ENCODE measurements at places on chromosomes 5 and 9.

- DNase-seq: no peak
Observed at GRCh38 chr9:133747309-133747708, 9.2 kb upstream of the SARDH start.

DNA sequence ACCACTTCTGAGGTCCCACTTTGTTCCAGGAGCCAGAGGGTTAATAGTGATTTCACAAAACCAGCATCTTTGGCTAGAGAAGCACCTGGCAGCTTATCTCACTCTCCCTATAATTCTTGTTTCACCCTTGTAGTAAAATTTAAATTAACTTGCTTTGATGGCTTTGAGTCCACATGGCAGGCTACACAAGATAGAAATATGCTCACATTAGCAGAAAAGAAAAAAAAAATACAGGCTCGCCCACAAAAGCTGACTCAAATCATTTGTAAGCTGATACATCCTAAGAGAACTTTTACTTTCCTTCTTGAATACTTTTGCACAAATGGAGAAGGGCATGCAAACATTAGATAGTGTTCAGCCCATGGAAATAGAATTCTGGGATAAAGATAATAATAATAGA lies 36.2 kb downstream of the TNFSF15 start:
- no peak for DNase-seq

DNA sequence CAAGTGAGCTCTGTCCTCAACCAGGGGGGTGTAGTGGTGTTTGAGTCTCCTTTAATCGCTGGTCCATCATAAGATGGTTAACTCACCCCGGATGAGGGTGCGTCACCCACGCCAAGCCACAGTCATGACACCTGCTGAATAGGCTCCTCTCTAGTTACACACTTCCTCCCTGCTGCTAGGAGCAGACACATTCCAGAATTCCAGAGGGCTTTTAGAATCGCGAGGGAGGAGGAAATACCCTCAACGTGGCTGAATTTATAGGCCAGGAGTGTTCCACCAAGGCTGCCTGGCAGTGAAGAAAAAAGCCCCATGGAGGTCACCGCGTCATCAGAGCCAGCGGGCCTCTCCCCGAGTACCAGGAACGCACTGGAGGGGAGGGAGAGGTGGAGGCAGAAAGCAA lies 5.1 kb downstream of the GLRX start:
- no peak for DNase-seq

DNA sequence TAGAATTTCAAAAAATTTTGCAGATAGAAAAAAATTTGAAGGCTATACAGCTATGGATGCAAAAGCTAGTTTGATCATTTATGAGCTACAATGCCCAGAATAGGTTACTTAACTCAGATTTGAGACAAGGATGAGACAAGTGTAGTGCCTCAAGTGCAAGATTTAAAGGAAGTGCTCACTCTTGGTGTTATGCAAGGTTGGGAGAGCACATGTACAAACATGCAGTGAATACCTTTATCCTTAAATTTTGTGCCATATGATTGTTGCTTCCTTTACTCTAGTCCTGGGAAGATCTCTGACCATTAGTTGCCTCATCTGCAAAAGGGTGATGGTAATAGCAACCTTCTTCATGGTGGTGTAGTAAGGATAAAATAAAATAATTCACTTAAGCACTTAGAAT lies 31.7 kb upstream of the PPP2R2B start:
- DNase-seq: no peak

GRCh38 chr5:179803651-179804554 lies 2.8 kb downstream of the MGAT4B start:
- peak; percentile 77 for DNase-seq

DNA sequence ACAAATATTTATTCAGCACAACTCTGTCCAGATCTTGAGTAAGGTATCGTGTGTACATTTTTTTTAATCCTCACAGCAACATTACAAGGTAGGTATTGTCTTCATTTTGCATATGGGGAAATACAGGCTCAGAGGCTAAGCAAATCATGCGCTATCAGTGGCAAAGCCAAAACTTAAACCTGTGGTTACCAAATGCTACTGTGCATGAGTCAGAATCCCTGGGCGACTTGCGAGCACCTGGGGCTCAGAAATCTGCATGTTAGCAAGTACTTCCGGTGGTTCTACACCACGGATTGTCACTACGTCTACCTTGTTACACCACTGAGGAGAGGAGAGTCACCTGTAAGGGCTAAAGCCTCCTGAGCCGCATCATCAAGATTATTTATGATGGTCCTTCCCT lies 21.3 kb downstream of the C5orf58 start:
- DNase-seq: no peak

- no peak for DNase-seq
Observed at GRCh38 chr9:37037503-37038301, 3.6 kb upstream of the PAX5 start.

- DNase-seq: no peak
Observed at GRCh38 chr9:113711251-113711650, 164.9 kb upstream of the ZNF618 start.

DNA sequence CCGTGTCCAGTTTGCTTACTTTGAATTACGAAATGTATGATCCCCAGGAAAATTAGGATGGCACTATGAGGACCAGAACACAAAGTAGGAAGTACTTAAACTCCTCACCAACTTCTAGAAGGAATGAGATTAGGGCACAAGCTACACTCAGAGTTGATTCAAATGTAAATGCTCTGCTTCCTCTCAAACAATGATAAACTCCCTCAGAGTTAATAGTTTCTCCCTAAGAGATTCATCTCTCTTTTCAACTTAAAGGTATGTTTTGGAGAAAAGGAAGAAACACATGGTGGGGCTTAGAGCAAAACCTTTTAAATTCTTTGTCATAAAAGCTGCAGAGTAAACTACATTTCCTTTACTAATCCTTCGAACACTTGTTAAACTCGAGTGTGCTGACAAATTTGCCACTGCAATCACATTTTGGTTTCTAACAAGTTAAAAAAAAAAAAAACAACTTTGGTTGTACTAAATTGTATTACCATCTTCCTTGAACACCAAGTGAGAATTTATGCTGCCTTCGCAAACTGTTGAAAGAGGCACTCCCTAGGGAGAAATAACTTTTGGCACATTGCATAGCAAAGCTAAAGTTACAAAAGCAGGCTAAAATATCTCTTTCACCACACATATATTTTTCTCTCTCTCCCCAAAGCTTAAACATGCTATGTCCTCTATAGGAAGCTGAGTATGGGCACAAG lies 66.6 kb downstream of the DENND1A start:
- DNase-seq: no peak

DNA sequence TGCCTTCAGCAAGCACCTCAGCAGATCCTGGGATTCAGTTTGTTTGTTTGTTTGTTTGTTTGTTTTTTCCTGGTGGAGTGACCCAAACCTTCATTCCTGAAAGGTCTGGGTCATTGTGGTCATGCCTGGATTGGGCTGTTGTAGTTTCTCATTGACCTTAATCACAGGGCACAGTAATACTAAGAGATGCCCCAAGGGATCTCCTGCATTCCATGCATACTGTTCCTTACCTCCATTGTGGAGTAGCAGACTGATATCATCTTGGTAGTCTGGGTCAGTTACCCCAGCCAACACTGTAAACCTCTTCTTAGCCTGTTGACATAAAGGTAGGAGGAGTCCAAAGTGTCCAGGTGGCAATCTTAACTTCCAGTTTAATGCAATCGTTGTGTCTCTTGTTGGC lies 1466.7 kb upstream of the CDH9 start:
- no peak for DNase-seq

DNA sequence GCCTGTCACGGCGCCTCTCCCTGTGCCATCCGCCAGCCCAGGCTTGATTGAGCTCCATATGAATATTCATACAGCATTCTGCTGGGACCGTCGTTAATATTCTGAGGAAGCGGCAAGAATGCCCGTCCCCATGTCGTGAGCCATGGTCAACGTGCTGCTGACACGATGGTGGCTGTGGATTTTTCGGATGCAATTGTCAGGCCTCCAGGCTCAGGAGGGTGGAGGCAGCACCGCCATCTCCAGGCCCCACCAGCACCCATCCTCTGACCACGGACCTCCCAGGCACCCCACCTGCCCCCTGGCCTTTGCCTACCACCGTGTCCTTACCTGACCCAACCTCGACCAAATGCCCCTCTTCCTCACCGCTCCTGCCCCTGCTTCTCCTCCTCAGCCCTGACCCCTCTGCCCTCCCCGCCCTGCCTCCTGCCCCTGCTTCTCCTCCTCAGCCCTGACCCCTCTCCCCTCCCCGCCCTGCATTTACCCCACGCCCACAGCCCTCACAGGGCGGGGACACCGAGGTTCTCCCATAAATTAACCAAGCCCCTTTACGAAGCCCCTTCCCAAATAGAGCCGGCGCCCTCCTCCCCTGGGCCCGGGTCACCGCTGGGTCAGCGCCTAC lies 9.9 kb downstream of the TMEM250 start:
- no peak for DNase-seq

DNA sequence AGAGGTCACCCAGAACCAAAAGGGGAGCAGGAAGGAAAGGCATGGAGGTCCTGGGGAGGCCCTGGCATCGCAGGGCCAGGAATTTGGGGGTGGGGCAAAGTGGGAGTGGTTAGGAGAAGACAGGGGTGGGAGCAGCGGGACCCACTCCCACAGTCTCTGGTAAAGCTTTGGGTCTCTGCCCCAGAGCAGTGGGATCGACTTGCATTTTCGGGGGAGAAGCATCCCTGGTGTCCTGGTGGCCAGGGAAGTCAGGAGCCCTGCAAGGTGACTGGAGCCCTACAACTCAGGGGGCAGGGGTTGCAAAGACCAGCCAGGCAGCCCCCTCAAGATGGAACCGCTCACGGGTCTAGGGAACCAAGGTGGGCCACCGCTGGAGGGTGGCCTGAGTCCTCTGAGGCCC lies 22.4 kb upstream of the GTF3C5 start:
- no peak for DNase-seq

DNA sequence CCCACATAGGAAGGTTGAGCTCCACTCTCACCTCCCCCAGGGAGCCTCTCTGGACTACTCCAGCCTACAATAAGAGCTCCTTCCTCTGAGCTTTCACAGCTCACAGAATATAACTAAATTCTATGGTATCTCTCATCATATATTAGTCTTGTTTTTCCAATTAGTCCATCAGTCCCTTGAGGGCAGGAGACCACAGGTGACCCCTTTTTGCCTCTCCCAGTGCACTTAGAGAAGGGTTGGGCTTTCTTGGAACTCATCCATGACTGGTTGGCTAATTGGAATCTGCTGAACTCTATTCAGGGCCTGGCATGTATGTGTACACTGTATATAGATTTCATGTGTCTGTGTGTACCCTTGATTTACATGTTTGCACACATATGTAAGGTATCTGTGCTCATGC lies 50.4 kb upstream of the ARAP3 start:
- no peak for DNase-seq

DNA sequence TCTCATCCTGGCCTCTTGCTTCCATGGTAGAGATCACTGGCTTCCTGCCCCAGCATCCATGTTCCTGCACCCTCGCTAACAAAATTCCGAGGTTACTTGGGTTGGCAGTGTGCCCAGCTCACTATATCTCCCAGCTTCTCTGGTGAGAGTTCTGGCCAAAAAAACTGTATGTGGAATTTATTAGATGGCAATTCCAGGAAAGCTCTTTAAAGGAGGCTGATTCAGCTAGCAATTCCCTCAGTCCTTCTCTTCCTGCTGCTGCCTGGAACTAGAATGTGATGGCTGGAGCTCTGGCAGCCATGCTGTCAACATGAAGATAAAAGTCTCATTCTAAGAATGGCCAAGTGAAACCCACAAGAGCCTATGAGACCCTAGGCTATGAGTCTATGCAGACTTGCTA lies 88.8 kb downstream of the SECISBP2 start:
- no peak for DNase-seq

GRCh38 chr5:127216898-127217675 lies 73.5 kb upstream of the MEGF10 start:
- no peak for DNase-seq

GRCh38 chr5:148808864-148809642 lies 17.4 kb upstream of the ADRB2 start:
- DNase-seq: peak; percentile 95

- no peak for DNase-seq
Observed at GRCh38 chr5:95936812-95937397, 24.7 kb downstream of the ELL2 start.

- DNase-seq: no peak
Observed at GRCh38 chr5:110880413-110880812, 141.6 kb downstream of the SLC25A46 start.

GRCh38 chr5:177509381-177509951 lies at the start of gene DOK3:
DOK3 (minus strand) TSS chr5:177509826; CDS start chr5:177509540, 286 bp downstream.
- peak; percentile 39 for DNase-seq

GRCh38 chr5:98085593-98085992 lies 687.9 kb upstream of the RGMB start:
- no peak for DNase-seq

- no peak for DNase-seq
Observed at GRCh38 chr5:14572385-14572784, 9.2 kb upstream of the OTULINL start.

DNA sequence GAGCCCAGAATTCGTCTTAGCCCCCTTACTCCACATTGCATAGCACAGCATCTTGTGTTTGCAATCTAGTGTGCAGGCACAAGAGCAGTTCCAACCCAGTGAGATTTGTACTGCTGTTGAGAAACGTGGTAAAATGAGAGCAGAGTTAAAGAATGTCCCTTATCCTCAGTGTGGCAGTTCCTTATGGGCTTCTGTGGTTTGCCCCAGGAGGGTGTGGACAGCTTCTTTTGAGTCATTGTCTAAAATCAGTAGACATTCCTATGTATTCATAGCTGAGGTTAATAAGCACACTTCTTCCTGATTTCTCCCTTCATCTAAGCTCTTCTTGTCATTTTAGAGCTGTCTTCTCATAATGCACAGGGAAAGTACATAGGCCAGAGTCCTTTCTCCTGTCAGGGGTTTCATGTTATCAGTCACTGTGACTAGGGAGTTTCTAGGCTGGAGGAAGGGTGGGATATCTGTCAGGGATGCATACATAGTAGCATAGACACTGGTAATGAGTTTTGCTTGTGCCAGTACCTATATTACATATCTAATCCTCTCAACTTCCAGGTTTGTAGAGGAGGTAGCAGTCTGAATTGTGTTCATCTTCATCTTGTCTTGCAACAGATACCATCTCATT lies 2.0 kb upstream of the CAVIN4 start:
- DNase-seq: no peak

DNA sequence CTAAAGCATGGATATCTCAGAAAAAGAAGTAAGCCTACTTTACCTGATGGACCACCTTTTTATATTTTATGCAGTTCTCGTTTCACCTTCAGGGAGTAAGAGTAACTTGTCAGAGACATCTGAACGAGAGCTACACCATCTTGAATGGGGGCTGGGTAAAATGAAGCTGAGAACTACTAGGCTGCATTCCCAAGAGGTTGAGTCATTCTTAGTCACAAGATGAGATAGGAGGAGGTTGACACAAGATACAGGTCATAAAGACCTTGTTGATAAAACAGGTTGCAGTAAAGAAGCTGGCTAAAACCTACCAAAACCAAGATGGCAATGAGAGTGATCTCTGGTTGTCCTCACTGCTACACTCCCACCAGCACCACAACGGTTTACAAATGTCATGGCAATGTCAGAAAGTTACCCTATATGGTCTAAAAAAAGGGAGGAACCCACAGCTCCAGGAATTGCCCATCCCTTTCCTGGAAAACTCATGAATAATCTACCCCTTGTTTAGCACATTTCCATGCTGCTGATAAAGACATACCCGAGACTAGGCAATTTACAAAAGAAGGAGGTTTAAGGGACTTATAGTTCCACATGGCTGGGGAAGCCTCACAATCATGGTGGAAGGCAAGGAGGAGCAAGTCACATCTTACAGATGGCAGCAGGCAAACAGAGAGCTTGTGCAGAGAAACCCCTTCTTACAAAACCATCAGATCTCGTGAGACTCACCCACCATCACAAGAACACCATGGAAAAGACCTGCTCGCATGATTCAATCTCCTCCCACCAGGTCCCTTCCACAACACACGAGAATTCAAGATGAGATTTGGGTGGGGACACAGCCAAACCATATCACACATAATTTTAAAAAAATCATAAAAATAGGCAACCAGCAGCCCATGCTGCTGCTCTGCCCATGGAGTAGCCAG lies 62.5 kb downstream of the GIN1 start:
- DNase-seq: peak; percentile 17

Measured in KBM-7 (cell line).